ENCODE measurements at places on chromosomes 6 and 20.

DNA sequence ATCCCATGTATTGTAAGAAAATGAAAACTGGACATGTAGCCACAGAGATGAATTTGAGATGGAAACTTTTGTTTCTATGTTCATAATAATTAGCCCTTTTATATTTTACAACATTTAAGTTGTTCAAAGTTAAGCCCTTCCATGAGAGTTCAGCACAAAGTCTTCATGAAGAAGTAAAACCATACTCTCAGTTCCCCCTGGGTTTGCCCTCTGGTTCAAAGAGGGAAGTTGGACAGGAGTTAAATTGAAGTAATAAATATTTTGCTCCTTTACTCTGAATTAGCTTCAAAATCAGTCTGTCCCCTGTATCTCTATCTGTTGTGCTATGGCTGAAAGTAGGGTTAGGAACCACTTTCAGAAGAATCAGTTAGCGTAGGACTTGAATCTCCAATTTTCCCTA lies 31.1 kb downstream of the PHACTR2 start:
- no peak for DNase-seq

GRCh38 chr6:90197854-90198496 lies 98.7 kb downstream of the BACH2 start:
- peak; percentile 60 for DNase-seq

GRCh38 chr20:24981282-24981681 lies 11.3 kb downstream of the APMAP start:
- DNase-seq = no peak

DNA sequence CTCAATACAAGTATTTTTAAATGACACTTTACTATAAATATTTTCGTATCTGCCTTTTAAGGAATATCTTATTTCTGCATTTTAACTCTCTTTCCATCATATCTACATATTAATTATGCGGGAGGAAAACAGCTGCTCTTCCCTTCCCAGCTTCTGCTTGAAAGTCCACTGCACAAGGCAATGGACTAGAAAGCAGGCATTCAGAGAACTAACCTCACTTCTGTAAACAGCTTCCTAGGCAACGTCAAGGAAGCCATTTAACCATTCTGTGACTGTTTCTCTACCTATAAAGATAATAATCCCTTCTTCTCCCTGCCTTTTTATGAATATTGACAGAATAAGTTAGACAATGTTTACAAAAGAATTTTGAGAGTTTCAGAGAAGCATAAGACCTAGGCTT lies 319.4 kb downstream of the BTBD9 start:
- DNase-seq = no peak

DNA sequence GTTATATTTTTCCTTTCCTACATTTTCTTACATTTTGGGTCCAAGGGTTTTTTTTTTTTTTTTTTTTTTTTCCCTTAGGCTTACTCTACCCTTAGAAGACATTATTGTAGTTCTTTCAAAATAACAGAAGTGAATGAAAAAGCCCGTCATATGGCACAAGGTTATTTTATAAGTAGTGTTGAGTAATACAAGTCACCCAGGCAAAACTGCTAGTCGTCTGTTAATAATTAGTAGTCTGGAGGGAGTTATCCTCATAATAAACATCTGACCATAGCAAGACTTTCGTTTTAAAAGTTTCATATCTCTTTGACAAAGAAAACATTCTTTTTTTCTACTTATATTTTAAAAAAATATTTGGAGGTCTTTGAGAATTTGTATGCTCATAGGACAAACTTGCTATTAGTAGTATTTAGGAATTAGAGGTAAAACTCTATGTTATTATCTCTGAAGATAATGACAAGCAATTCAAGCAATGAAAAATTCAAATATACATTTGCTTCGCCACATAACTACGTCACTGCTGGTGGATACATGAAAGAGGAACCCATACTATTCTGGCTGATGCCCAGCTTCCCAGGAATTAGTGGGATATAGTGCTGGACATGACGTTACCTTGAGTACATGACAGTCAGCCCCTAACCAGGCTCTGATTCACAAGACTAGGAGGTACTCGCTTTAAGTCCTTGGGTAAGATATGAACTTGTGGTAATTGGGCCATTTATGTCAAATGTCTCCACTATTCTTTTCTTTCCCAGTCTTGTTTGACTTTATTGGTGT lies 532.8 kb downstream of the GRIK2 start:
- peak; percentile 21 for DNase-seq

DNA sequence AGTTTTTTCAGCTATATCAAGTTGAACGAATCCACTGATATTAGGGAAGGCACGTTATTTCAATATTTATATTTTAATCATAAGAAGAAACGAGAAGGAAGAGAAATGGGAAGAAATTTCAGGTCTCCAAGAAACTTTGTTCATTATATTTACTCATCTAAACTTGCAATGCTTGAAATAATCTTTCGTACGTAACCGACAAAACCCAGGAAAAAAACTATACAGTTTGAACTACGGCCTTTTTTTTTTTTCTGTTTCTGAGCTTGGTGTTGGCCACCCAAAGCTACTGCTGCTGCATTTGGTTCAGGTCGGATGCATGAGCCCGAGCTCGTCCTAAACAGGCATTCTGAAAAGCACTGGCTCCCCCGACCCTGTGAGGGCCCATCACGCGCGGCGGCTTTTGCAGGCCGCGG lies 548 bp downstream of the PERP start:
- DNase-seq = no peak

GRCh38 chr20:63463400-63464288 lies 8.8 kb downstream of the KCNQ2 start:
- DNase-seq = no peak

- DNase-seq = no peak
Measured at GRCh38 chr20:61810738-61811135, 254.9 kb downstream of the TAF4 start.

GRCh38 chr20:40144581-40144980 lies 544.5 kb downstream of the MAFB start:
- DNase-seq = no peak

- no peak for DNase-seq
Measured at GRCh38 chr6:168428863-168429262, 12.1 kb upstream of the SMOC2 start.

GRCh38 chr6:14110001-14110818 lies 7.4 kb upstream of the CD83 start:
- no peak for DNase-seq

DNA sequence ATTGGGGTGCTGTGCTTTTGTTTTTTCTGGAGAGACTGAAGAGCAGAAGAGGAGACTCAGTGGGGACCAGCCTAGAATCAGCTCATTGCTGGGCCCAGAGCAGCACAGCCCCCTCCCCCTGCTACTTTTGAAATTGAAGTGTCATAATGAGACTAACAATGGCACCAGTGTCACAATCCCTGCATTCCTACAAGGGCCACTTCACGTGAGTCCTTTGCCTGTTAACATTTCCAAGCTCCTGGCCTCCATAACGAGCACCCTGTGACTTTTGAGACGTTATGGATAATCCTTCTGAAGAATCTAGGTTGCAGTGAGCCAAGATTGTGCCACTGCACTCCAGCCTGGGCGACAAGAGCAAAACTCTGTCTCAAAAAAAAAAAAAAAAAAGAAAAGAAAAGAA lies 41.7 kb downstream of the CNBD2 start:
- DNase-seq = no peak

GRCh38 chr6:150202404-150202803 lies 59.6 kb downstream of the PPP1R14C start:
- peak; percentile 74 for DNase-seq

DNA sequence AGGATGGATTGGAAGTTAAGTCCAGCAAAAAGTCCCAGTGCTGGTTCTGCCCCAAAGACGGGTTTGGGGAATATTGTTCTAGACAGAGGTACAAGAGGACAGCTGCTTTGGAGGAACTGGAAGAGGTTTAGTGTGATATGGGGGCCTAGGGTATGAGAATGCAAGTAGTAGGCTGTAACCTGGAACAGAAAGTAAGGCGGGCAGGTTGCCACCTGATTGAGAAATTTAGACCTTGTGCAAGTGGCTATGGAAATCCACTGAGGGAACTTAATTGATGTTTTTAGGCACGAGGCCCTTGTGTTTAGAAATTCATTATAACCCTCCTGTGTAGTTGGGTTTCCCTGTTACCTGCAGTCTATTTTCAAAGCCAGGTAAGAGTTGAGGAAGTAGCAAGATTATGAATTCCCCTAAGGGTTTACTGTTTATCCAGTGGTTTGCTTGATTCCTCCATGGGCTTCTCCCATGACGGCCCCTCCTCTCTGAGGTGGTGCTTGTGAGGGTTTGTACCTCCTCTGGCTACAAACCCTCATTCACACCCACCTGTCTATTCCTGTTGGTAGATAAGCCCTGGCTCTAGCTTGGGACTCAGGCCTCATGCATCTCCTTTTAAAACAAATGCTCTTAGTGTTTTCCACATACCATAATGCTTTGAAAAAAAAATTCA lies 42.0 kb upstream of the BCAS1 start:
- no peak for DNase-seq
